AML-193 (cell line): ENCODE measurements at places on chromosomes 12 and 14.

- peak; percentile 73 for DNase-seq
Measured at GRCh38 chr14:67778792-67779191, 37.6 kb downstream of the ZFYVE26 start.

- DNase-seq = no peak
Measured at GRCh38 chr12:20491290-20491689, 123.0 kb downstream of the PDE3A start.

- DNase-seq = no peak
Measured at GRCh38 chr12:39065455-39065854, 160.1 kb upstream of the CPNE8 start.

GRCh38 chr14:24875991-24876878, 173.7 kb downstream of the STXBP6 start:
- peak; percentile 32 for DNase-seq

- DNase-seq = no peak
Measured at GRCh38 chr12:19539836-19540235, 100.5 kb downstream of the AEBP2 start.

DNA sequence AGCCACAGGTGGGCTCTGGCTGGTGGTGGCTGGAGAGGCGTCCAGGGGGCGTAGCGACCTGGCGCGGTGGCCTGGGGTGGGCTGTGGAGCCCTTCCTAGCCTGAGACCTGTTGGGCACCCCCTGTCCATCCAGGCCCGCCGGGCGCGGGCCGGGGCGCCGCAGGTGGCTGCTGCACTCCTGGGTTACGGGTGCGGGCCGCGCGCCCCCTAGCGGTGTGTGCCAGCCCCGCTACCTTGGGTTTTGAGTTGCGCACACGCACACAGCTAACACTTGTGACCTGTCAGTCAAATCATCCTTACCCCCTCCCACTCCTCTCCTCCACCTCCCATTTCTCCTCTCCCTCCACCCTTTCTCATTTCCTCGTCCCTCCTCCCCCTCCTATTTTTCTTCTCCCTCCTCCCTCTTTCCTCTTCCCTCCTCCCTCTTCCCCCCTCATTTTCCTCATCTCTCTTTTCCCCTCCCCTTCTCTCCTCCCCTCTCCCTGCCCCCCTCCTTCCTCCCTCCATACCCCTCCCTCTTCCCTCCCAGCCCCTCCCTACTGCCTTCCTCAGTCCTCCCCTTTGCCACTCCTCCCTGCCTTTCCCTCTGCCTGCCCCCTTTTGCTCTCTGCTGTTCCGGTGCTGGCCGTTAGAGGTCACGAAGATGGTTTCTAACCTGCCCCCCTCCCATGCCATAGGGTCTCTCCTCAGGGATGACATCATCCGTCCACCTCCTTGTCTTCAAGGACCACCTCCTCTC, 2.3 kb downstream of the MEG3 start:
- no peak for DNase-seq

DNA sequence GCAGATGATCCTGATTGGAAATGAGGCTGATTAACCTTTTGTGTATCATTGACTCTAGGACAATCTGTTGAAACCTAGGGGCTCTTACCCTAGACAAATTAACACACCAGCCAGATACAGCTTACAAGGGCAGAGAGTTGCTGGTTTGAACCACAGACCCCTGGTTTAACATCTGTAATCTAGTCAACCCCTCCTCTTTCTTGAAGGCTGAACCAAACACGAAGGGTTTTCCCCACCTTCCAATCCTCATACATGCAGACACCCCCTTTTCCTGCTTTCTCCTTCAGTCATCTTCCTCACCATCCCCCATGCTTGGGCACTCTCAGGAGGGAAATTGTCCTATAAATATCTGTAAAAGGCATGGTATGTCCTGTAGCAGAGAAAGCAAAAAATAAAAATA, 126.0 kb upstream of the HIF1A start:
- DNase-seq = no peak

DNA sequence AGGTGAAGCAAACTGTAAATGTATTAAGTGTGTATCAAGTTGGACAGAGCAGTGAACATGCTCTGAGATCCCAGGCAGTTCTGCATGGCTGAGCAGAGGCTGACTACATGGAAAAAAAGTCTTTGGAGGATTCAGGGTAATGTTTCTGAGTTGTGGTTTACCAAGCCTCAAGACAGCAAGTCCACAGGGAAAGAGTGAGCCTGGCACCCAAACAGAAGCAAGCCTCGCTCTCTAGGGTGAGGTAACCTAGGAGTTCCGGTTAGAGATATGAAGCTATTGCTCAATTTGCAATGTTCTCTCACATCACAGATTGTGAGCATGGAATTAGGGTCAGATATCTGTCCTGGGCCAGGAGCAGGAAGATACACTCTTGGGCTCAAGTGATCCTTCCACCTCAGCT, 158.6 kb downstream of the MON2 start:
- DNase-seq = no peak

- DNase-seq = no peak
Measured at GRCh38 chr12:13205809-13206559, 9.5 kb downstream of the EMP1 start.

DNA sequence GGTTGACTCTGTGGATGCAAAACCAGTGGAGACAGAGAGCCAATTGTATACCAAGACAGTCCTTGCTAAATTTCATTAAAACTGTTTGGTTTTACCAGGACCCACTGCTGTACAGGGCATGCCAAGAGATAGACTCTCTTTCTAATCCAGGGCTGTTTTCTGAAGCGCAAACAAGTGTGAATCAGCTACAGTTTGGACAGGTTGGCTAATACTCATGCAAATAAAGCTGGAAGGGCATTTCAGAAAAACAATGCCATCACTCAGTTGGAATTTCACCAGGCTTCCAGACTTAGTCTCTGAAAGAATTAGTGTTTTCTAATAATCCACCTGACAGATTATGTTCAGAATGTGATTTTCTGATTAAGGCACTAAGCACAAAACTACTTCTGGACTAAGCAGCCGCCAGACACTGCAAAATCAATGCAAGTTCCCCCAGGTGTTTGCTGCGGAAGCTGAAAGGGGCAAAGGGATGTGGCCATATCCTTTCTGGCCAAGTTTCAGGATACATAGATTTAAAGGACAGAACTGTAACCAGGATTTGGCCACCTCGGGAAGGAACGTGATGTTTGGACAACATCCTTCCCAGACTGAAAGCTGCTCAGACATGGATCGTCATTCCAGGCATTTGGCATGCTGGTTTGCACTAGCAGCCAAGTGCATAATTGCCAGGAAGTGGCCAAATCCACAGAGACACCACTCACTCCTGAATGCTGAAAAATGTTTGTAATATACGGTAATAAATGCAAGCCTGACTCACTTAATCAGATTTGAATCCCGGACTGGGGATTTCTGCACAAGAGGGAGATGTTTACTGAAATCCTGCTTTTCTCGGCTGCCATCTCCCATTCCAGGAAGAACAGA, 32.0 kb upstream of the CDKN3 start:
- DNase-seq = no peak

DNA sequence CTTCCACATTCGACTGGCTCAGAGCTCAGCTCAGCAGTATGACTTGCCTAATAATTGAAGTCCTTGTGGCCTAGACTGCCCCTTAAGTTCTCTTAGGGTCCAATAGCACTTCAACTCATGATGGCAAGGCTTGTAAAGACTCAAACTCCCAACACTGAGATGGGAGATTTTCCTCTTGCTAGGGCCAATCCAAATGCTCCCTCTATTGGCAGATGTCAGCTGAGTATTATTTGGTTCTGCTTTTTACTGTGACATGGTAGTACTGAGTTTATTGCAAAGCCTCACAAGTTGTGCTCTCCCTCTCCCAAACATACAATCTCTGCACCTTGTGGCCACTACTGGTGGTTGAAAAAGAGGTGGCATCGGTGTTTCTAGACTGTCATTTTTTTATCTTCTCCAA, 164.2 kb downstream of the ALG10 start:
- peak; percentile 0 for DNase-seq

- DNase-seq = no peak
Measured at GRCh38 chr14:105805701-105806100, 279.3 kb downstream of the TMEM121 start.

GRCh38 chr12:67797185-67797741, 148.7 kb downstream of the DYRK2 start:
- no peak for DNase-seq

GRCh38 chr12:53939141-53940108, 794 bp downstream of the HOXC13 start:
- DNase-seq = no peak

- no peak for DNase-seq
Measured at GRCh38 chr12:132208153-132208823, 64.0 kb downstream of the NOC4L start.

DNA sequence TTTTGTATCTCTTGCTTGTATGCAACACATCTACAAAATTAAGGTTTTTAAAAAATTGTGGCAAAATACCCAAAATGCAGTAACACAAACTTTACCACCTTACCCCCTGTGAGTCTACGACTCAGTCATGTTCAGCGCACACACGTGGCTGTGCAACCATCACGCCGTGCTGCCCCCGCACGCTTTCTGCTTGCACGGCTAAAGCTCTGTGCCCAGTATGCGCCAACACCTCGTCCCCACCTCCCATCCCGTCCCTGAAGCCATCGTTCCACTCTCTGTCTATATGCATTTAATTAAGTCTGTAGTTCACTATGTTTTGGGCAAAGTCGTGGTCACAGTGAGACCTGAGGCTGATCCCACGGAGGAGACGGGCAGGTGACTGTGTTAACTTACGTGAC, 36.4 kb downstream of the FZD10 start:
- DNase-seq = no peak

DNA sequence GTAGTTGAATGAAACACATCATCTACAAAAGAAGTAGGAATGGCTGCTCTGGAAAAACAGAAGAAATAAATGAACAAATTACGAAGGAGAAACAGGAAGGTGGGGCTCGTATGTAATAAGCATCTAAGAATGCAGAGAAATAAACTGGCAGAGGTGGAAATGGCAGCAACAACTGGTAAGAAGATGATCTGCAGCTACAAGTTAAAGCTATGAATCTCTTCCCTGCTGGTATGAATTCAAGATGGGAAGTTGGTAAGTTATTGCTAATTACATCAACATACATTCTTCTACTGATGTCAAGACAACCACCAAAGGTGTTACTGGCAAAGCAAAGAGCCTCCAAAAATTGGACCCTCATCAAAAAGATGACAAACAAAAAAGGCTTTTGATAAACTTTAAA, 59.8 kb downstream of the HECTD4 start:
- no peak for DNase-seq

GRCh38 chr12:93163260-93164036, 214.3 kb upstream of the NUDT4 start:
- DNase-seq = no peak

GRCh38 chr12:30939234-30939633, 12.7 kb downstream of the TSPAN11 start:
- no peak for DNase-seq

GRCh38 chr12:1041478-1041877, 50.5 kb downstream of the ERC1 start:
- no peak for DNase-seq

GRCh38 chr12:77645966-77646598, 184.6 kb upstream of the NAV3 start:
- DNase-seq = no peak

DNA sequence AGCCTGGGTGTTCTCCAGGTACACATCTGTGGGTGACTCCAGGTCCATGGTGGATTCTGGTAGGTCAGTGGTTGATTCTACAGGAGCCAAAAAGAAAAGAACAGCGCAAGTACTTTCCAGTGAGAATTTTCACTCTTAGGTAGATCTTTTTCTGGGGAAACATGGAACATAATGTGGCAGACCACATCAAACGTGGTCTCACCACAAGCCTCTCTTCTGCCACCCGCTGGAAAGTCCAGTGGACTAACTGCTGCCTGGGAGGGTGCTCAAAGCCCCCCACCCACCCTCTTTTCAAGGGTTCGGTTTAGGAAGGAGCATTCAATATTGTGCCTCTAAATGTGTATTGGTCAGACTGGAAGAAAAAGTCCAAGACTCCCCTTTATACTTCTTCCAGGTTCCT, 36.1 kb upstream of the PRB2 start:
- DNase-seq = no peak

DNA sequence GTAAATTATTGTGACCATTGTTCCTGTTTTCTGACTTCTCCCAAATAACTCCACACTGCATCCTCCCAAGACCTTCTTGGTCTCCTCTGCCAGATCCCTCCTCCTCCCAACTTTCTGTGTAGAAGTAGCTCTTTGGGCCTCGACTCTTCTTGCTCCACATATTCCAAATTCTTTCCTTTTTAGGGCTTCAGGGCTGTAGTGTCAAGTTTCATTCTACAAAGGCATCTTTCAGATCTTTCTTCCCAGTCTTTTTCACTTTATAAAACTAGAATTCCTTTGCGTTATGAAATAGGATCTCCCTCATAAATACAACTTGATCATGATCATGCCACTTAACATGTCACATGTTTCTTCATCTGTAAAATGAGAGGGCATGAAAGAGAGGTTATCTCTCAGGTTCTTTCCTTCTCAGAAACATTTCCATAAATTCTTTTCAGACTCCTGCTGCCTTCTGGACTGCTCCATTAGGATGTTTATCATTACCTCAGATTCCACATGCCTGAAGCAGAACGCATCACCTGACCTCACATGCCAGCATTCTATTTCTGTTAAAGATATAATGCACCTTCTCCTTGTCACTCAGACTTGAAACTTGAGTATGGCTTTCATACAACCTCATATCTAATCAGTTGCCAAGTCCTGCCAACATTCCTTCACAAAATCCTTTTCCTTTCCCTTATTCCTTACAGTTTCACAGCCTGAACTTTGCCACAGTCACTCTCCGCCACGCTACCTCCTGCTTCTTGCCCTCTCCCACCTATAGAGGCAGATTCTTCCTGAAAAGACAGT, 8.5 kb downstream of the SLC38A1 start:
- DNase-seq = no peak

GRCh38 chr12:85549640-85550039, 269.6 kb downstream of the ALX1 start:
- no peak for DNase-seq

GRCh38 chr14:29712601-29713000, 215.0 kb downstream of the PRKD1 start:
- no peak for DNase-seq

DNA sequence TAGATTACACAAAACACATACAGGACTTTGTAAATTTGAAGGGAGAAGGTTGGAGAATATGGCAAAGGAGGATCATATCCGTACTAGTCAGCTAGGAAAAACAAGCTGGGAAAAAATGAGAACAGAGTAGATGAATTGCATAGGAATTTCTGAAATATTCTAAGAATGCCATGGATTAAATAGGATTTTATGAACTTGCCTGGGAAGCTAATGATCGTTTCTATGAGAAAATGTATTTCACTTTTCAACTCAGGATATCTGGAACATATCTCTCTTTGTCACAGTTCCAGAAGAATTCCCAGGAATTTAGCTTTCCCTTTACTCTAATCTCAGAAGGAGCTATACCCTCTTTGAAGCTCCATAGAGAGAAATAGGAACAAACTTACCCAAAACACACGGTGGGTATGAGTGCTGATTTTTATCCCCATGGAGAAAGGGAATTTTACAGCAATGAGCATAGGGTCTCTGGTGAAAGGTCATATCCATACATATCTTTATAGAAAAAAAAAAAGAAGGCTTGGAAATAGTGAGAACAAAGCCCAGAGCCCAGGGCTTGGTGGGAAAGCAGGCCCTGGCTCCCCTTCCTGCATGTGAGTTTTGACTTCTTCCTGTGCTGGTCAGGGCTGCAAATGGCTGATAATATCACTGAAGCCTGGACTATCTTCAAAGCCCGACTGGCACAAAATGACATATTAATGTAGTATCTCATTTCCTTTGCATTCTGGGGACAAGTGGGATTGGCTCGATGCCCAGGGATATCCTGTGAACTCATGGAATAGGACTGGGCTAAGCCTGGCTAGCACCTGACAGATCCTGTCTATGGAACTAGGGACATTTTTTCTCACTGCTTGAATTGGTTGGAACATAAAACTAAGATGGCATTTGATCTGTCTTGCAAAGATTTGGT, 136.3 kb downstream of the AEBP2 start:
- DNase-seq = no peak

- DNase-seq = no peak
Measured at GRCh38 chr12:34396861-34397590, 374.7 kb downstream of the ALG10 start.
